ENCODE measurements at places on chromosomes 1 and 21. TPM values are rescaled to one million over a fixed set of nuclear protein-coding genes. Genes with fewer than 3 reads are reported as not detected.
A peak's percentile ranks its signal among the peaks of the same experiment; 100 is the strongest.

The BRWD1 gene
- 83.9 TPM for total RNA-seq

The AIRE gene
- not detected for total RNA-seq

The KRTAP21-2 gene
- total RNA-seq = not detected

The ZFYVE9 gene
- total RNA-seq = 13.9 TPM

The GPR3 gene
- total RNA-seq = 0.24 TPM

The ATP1A1 gene
- 298 TPM for total RNA-seq

The FCMR gene
- 312 TPM for total RNA-seq

DNA sequence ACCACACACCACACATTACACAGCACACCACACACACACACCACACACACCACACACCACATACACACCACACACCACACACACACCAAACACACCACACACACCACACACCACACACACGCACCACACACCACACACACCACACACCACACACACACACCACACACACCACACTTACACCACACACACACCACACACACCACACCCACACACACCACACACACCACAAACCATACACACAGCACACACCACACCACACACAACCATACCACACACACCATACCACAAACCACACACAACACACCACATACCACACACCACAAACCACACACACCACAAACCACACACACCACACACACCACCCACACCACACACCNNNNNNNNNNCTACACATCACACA lies 40.9 kb upstream of the SIK1 start:
- no peaks in the 10 kb centered on the region for H3K27me3 ChIP-seq
- H3K27ac ChIP-seq = no peak overlapping the region
- DNase-seq = no peak
- H3K4me1 ChIP-seq = no peaks in the 10 kb centered on the region
- H3K4me3 ChIP-seq = no peak overlapping the region

DNA sequence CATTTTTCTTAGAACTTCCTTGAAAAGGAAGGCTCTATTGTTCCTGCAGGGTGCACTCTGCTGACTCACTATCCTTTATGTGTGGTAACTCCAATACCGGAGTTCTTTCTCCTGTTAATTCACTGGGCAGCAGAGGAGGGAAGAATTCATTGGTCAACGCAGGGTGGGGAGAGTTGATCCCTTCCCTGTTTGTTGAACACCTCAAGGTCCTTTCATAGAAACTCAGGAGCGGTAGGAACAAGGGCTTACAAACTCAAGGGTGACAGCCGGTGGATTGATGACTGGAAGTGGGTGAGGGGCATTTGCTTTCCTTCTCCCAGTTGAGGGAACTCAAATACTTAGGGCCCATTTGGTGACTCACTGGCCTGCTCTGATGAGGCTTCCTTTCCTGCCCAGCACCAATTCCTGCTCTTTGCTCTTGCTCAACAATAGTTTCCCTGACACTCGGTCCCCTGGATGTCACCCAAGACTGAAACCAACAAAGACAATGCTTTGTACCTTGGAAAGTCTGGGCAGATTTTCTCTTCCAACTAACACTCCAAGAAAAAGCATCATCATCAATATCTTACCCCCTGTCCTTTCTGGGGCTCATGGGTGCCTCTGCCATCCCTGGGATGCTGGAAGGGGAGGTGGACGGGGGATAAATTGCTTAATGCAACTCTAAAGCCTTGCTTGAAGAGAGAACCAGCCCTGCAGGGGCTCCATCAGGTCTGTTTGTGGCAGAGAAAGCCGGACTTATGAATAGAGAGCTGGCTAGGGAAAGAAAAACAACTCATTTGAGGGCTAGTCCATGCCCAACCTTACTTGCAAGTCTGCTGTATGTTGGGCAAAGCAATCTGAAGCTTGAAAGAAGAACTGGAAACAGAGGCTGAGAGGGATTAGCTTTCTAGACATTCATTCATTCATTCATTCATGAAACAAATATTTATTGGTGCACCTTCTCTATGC lies 9.3 kb downstream of the SLC26A9 start:
- no peaks in the 10 kb centered on the region for H3K36me3 ChIP-seq
- H3K4me3 ChIP-seq = no peak overlapping the region
- H3K4me1 ChIP-seq = no peaks in the 10 kb centered on the region

DNA sequence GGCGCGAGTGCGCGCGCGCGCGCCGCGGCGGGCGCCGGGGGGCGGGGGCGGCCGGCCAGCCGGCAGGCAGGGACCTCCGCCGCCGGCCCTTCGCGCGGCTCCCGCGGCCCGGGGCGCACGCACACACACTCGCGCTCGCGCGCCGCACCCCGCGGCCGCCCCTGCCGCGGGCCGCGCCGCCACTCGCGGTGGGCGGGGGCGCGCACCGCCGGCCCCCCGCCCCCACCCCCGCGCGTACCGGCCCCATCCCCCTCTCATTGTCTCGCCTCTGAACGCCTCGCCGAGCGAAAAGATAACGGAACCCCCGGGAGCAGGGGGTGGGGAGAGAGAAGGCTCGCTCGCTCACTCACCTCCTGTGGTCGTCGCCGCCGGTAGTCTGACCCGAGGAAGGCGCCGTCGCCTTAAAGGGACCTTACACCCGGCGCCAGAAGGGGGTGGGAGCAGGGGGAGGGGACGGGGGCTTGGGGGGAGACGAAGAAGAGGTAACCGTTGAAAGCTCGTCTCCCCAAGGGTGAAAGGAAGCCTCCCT lies 428 bp downstream of the POGZ start:
- H3K36me3 ChIP-seq = no peaks in the 10 kb centered on the region
- peak; percentile 53 for DNase-seq
- peak overlapping the region; percentile 35 for H3K4me3 ChIP-seq
- peaks cover 12% of the 10 kb centered on the region for H3K4me1 ChIP-seq

DNA sequence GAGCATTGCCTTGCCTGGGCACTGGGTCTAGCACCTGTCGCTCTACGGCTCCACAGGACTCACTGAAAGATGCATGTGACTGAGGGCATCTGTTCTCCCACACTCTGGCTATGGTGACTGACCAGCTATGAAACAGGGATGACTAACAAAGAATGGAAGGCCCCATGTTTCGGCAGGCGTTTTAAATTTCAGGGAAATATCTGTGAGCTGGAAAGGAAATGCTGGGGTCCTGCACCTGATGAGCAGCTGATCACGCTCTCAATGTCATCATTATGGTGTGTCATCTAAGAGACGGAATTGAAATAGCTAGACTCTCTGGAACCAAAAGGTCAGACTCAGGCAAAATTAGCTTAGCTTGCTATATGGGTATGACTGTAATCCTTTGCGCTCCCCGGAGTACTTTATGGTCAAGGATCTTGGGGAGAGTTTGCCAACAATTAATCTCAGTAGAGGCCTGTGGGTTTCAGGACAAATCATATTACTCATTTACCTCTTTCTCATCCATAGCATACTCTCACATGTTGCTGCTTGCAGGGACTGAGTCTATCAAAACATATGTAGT lies 24.5 kb upstream of the PALMD start:
- H3K27ac ChIP-seq = no peak overlapping the region
- H3K36me3 ChIP-seq = no peaks in the 10 kb centered on the region
- no peak for DNase-seq
- no peaks in the 10 kb centered on the region for H3K27me3 ChIP-seq
- H3K4me1 ChIP-seq = no peaks in the 10 kb centered on the region

DNA sequence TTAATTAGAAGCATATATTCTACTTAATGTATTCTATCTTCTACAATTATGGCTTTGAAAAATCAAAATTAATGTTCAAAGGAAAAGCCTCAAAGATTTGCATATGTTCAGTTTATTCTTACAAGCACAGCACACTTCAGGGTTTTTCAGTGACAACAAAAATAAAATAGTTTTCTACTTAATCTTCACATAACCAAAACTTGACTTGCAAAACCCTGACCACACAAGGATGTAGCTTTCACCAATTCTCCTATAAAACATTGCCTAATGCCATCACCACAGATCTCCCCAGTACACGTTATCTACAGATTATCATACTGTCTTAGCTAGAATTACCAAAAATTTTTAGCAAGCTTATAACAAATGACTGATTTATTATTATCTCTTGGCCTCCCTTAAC lies 23.3 kb downstream of the LPAR3 start:
- no peak for DNase-seq
- no peaks in the 10 kb centered on the region for H3K36me3 ChIP-seq
- no peaks in the 10 kb centered on the region for H3K4me1 ChIP-seq

- no peaks in the 10 kb centered on the region for H3K36me3 ChIP-seq
- no peaks in the 10 kb centered on the region for H3K4me1 ChIP-seq
- no peak overlapping the region for H3K27ac ChIP-seq
- no peak for DNase-seq
Observed at GRCh38 chr1:198842686-198843085, 203.8 kb downstream of the PTPRC start.

DNA sequence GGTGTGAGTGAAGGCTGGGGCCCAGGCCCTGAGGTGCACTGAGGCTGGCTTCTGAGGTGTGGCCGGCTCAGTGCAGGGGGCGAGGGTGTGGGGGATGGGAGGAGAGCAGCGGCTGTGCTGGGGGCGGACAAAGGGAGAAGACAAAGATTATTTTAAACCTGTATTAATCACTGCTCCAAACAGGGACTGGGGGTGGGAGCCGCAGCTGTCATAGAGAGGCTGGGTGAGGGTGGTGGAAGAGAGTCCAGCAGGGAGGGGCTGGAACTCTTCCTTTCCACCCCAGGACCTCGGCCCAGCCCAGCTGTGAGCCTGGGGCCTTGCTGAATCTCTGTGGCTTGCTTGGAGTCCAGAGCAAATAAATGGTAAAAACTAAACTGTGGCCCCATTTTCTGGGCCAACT lies 106.9 kb downstream of the KCND3 start:
- no peak for DNase-seq
- no peak overlapping the region for H3K4me3 ChIP-seq
- H3K27me3 ChIP-seq = no peaks in the 10 kb centered on the region
- H3K36me3 ChIP-seq = no peaks in the 10 kb centered on the region

GRCh38 chr1:115115521-115116161 lies 26.3 kb upstream of the TSPAN2 start:
- no peak overlapping the region for H3K27ac ChIP-seq
- DNase-seq = no peak
- no peak overlapping the region for H3K4me3 ChIP-seq
- no peaks in the 10 kb centered on the region for H3K27me3 ChIP-seq
- no peaks in the 10 kb centered on the region for H3K4me1 ChIP-seq
- H3K36me3 ChIP-seq = no peaks in the 10 kb centered on the region

DNA sequence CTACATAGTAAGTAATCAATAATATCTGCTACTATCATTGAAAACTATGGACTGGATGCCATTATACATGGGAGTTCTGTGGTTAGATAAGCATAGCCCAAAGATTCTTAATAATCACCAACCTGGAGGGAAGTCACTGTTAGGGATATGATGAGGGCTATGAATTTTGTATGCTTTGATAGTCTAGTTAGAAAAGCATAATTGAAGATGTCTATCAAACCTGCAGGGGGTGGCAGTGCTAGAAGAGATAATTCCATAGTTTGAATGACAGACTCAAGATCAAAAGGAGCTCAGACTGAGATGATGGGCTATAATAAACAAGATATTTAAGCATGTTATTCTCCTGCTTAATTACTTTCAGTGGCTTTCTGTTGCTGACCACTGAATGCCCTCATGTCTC lies 15.4 kb upstream of the COA6 start:
- no peaks in the 10 kb centered on the region for H3K27me3 ChIP-seq
- H3K27ac ChIP-seq = no peak overlapping the region
- no peak for DNase-seq
- peaks cover 6% of the 10 kb centered on the region for H3K4me1 ChIP-seq
- H3K36me3 ChIP-seq = no peaks in the 10 kb centered on the region

DNA sequence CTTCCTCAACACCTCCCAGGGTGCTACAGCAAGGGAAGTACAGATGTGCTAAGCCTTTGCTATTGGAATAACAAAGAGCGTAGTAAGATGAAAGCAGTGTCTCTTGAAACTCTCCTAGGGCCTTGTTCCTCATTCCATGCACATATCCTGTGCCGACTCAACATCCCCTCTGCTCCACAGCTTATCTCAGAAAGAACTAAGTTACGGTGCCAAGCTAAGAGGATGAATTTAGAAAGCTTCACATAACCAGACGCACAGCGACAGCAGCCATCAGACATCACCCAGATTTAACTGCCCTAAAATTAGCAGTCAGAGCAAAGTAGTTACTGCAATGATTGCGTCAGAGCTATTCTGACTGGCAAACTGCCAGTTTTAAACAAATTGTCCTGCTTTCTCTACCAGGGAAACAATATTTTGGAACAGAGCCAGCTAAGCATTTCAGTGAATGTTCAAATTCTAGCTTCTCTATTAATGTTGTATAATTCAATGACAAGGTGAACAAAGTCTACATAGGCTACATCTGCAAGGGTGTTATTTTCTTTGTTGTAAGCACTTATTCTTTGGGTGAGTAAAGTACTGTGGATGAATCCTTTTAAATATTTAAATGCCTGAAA lies 9.5 kb downstream of the SIPA1L2 start:
- no peak for DNase-seq
- H3K36me3 ChIP-seq = no peaks in the 10 kb centered on the region
- no peak overlapping the region for H3K27ac ChIP-seq

- H3K4me3 ChIP-seq = no peak overlapping the region
- no peak overlapping the region for H3K27ac ChIP-seq
- H3K36me3 ChIP-seq = no peaks in the 10 kb centered on the region
- H3K27me3 ChIP-seq = no peaks in the 10 kb centered on the region
- no peak for DNase-seq
Observed at GRCh38 chr1:88191917-88192316, 492.2 kb upstream of the PKN2 start.

DNA sequence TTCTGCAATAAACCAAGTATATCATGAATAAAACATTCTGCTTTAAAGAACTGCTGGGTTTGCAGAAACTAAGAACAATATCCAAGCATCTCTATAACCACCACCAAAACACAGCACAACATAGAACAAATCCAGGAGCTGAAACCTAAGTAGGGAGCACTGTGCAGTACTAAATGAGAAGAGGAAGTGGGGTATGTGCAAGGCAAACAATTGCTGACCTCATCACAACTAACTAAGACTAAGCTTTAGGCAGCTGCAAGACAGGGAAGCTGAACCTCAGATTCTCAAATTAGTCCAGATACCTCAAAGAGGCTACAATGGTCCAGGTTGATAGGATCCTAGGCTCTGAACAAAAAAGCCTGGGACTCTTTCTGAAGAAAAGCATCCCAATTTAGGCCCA lies 172.6 kb downstream of the SLC44A5 start:
- H3K27ac ChIP-seq = no peak overlapping the region
- no peaks in the 10 kb centered on the region for H3K27me3 ChIP-seq
- no peaks in the 10 kb centered on the region for H3K36me3 ChIP-seq
- no peaks in the 10 kb centered on the region for H3K4me1 ChIP-seq

- peaks cover 13% of the 10 kb centered on the region for H3K4me1 ChIP-seq
- no peak overlapping the region for H3K4me3 ChIP-seq
- H3K27ac ChIP-seq = no peak overlapping the region
- no peaks in the 10 kb centered on the region for H3K27me3 ChIP-seq
- no peaks in the 10 kb centered on the region for H3K36me3 ChIP-seq
- DNase-seq = no peak
Observed at GRCh38 chr1:116962987-116963639, 38.4 kb upstream of the CD101 start.
